Activated naive CD8-positive, alpha-beta T cell treated with anti-CD3 and anti-CD28 coated beads, Interleukin-2, amount 50 U/mL, for 24 hours (primary cell): ENCODE measurements at places on chromosomes 3 and 15.

DNA sequence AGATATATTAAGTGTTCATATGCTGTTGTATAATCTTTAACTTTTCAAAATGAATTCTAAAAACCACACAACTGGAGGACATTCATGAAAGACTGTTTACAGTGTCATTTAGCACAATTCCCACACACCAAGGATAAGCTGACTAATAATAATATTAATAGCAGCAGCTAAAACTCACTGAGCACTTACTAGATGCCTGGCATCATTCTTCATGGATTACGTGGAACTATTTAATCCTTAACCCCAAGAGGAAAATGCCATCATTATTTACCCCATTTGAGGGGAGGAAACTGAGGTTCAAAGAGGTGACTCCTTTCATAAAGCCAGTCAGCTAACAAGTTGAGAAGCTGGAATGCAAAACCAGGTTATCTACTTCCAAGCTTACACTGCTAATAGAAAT is 77.0 kb downstream of the TMEM108 start:
- no peak for DNase-seq

DNA sequence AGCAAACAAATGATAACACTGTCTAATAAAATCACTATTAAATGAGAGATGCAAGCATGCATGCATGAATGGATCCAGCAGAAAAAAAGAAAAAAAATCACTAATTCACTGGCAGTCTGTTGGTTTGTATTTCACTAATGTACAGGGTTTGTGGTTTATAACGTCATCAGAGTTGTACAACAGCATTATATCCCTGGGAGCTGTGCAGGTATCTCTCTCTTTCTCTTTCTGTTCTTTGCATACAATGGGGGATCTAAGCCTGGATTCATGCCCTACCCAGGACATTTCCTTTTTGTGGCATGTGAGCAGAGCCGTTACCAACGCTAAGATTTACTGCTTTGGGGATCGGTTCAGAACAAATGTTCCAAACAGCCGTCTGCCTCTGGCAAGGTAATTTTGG is 229.5 kb downstream of the SOX2 start:
- DNase-seq = no peak

DNA sequence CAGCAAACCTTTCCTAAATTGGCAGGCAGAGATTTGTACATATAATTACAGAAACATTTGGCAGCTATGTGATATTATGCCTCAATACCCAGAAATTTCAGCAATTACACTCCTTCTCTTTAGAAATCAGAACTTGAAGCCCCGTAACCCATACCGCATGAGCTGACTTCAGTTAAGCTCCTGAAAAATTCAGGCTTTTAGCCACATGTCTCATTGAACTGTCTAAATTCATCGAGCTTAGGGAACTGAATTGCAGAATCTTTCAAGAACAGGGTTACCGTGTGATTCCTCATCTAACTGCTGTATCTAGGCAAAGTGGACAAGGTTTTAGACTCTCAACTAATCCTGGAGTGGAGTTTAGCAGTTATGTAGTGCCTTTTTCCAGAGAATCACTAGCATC is 333.0 kb downstream of the EPHA3 start:
- no peak for DNase-seq

DNA sequence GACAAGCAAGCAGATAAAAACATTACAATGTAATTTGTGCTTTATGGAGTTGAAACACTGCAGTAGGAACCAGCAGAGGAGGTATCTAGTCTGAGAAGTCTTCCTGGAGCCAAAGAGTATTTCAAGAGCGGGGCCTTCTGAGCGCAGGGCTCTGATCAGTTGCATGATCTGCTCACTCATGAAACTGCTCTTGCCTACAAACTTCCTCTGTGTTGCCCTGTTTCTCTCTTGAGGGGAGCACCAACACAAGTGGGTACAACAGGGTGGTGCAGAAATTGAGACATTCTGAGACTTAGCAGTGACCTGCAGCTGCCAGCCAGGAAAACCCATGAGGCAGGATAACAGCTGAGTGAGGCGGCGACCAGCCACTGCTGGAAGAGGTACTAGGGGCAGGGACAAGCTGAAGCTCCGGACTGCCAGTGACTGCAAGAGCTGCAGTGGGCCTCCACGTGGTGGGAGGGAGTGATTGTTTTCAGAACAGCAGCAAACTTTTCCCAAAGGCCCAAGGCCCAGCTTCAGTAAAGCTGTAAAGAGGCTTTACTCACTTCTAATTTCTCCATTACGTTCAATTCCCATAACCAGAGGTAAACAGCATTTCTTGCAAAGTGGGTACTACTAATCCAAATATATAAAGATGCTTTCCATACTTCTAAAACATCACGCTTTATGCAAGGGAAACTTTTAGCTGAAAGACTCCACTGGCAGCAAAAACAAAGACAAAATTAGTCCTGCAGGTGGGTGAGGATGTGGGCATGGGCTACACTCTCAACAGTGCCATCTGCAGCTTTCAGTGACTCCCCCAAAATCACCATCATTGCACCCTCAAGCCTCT is 69.0 kb upstream of the LPP start:
- DNase-seq = no peak

- no peak for DNase-seq
Observed at GRCh38 chr3:156751461-156752025, 74.6 kb upstream of the LEKR1 start.

- no peak for DNase-seq
Observed at GRCh38 chr3:177729956-177730681, 532.8 kb upstream of the TBL1XR1 start.
